ENCODE measurements at places on chromosomes 1 and 21.

DNA sequence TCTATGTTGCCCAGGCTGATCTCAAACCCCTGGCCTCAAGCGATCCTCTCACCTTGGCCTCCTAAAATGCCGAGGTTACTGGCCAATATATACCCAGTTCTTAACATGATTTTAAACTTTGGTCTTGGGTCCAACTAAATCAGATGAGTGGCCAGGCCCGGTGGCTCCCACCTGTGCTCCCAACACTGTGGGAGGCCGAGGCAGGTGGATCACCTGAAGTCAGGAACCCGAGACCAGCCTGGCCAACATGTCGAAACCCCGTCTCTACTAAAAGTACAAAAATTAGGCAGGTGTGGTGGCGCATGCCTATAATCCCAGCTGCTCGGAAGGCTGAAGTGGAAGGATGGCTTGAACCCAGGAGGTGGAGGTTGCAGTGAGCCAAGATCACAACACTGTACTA is 29.6 kb downstream of the TOMM20 start:
- DNase-seq = no peak

- DNase-seq = no peak
Measured at GRCh38 chr1:56356376-56356990, 222.9 kb downstream of the PLPP3 start.

GRCh38 chr1:11272544-11272831 is 510 bp upstream of the UBIAD1 start:
- no peak for DNase-seq

DNA sequence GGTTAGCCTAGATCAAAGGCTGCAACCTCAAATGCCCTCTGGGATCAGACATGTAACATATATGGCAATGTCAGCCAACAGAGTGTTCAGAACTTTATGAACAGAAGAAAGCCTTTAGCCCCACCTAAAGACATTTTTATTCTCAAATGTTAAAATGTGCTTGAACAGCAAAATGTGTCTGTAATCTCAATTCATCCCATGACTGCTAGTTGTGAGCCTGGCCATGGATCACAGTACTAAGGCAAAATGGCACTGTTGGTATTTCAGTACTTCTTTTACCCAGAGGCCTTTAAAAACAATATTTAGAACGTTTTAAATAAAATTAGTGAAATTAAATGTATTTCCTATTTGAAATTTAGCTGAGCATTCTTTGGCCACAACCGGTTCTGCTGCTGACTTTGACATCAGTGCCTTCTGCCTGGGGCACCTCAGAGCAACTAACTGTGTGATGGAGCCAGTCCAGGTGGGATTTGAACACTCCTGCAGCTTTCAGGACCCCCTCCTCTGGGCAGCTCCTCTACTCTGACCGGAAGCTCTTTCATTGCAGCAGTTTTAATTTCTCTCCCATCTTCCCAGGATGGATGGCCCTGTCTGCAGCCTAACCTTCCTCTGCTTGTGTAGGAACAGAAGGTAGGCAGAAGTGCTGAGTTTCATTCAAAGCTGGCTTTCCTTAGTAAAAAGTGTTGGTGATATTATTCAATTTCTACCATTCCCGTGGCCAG is 68.3 kb upstream of the NFIA start:
- DNase-seq = no peak

- DNase-seq = no peak
Measured at GRCh38 chr1:169624912-169625311, 5.0 kb downstream of the SELP start.

- no peak for DNase-seq
Measured at GRCh38 chr1:206464456-206464964, 5.8 kb upstream of the IKBKE start.

- no peak for DNase-seq
Measured at GRCh38 chr1:31228986-31229385, 10.7 kb downstream of the NKAIN1 start.

DNA sequence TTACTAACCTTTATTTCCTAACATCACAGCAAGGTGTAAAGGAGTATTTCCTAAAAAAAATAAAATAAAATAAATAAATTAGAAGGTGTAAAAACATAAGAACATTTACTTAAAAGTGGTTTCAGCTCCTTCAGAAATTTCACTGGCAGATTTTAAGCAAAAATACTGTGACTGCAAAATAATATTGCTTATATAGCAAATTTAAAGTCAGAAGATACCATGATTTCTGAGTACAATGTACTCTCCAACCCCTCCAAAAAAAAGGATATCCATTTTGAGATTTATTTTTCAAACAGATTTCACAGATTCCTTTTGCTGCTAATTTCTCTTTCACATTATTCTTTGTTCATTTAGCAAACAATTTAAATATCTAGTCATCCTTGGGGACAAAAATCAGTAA is 18.5 kb downstream of the ANKRD13C start:
- no peak for DNase-seq
